ENCODE measurements at places on chromosomes 3 and 15. TPM values are rescaled to one million over a fixed set of nuclear protein-coding genes. Genes with fewer than 3 reads are reported as not detected.

Gene ESYT3
- total RNA-seq: 3.6 TPM

Gene CCDC50
- 97.6 TPM for total RNA-seq

Gene LSMEM2
- 1.4 TPM for total RNA-seq

Gene SENP5
- total RNA-seq: 76.6 TPM
